ENCODE measurements at places on chromosomes 4 and X.

- DNase-seq, result no peak
Observed at GRCh38 chr4:89619206-89619962, 217.6 kb downstream of the SNCA start.

DNA sequence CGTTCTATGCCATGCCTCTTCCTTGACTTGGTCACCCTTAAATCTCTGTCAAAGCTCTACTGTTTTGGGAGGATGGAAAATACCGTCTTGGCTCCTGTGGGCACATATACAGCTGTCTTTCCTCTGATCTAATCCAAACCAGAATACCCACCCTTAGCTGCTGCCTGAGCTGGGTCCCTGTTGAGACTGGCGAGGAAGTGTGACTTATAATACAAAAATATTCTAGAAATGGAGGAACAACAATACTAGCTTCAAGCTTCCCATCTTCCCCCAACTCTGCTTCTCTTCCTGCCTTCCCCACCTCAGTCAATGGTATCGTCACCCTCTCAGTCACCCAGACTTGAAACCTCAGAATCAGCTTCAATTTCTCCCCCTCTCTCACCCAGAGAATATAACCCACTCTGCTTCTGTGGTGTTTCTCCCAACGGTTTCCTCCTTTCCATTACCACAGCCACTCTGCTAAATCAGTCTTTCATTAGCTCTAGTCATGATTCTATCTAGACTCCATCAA, 599 bp upstream of the IL2RG start:
- no peak for DNase-seq

DNA sequence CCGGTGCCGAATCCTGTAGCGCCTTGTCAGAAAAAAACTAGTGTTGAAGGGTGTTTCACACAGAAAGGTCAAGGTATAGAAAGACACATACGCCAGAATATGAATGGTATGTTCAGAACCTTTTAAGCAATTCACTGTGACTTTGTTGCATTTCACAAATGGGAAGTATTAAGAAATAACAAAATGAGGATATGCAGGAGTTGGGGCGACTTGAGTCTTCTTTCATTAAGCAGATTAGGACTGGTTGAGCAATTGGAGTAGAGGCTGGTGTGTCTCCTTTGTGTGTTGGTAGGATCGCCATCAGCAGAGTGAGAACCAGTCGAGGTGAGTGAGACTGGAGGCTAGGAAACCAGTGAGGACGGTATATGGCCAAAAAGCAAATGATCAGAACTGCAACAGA, 1454.5 kb upstream of the TENM3 start:
- no peak for DNase-seq

- DNase-seq, result no peak
Observed at GRCh38 chr4:47721892-47722575, 115.8 kb downstream of the CORIN start.

- DNase-seq, result no peak
Observed at GRCh38 chr4:8653326-8654000, 60.9 kb downstream of the CPZ start.

DNA sequence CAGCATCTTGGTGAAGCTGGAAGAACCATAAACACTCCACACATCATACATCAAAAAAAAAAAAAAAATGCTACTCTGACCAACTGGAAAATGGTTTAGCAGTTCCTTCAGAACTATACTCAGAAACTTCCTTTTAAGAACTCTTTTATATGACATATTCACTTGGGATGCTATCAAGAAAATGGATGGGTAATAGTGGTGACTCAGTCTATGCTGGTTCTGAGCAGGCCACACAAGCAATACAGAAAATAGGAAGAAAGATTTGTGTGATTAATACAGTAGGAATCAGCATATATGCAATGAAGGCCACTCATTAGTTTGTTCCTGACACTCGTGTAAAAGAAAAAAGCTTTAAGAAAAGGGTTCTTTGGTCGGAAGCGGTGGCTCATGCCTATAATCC, 123.5 kb upstream of the FAT4 start:
- no peak for DNase-seq

GRCh38 chrX:102832661-102833060, 104.4 kb upstream of the RAB40AL start:
- DNase-seq, result no peak

- no peak for DNase-seq
Observed at GRCh38 chr4:175290401-175290800, 372.2 kb downstream of the ADAM29 start.

DNA sequence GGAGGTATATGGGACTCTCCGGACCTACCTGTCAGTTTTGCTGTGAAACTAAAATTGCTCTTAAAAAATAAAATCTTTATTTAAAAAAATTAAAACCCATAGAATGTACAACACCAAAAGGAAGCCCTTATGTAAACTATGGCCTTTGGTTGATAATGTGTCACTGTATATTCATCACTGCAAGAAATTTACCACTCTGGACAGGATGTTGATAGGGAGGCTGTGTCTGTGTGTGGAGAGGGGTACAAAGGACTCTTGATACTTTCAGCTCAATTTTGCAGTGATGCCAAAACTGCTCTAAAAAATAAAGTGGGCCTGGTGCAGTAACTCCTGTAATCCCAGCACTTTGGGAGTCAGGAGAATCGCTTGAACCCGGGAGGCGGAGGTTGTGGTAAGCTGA, 2.9 kb upstream of the ZMYM3 start:
- DNase-seq, result no peak

- no peak for DNase-seq
Observed at GRCh38 chrX:55778322-55778721, 60.8 kb downstream of the RRAGB start.

DNA sequence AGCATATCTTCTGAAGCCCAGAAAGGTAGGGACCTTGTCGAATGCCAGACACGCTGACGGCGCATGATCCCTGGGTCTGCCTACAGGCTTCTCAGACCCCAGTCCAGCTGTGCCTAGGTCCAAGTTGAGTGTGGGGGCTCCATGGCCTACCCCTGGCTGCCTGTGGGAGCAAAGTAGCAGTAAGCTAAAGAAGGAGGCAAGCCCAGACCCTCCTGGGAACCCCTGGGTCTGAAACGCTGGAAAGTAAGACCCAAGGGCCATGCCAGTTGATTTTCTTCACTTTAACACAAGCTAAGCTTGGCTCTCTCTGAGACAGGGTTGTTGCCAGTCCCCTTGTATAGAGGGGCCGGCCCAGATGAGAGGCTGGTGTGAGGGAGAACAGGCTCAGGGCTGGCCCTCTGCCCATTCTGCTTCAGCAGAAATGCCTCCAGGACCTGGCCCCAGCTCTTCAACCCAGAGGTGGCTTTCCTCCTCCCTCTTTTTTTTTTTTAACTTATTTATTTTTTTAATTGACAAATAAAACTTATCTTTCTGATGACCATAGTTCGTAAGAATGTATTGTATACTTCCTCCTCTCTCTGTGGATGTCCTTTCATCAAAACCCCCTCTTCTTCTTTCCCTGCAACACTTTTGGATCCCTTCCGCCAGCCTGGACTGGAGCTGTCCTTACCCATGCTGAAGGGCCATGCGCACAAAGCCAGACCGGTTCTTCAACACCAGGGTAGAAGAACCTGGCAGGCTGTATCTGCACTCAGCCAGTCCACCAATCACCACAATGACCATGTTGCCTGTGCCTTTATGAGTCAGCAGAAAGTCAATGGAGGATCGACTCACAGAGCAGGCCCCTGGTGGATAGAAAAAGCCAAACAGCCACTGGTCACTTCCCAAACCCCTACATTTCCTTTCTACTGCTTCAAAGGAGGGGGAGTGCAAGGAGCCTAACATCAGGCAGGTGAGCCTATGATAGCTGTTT, 7.1 kb downstream of the AWAT2 start:
- no peak for DNase-seq

DNA sequence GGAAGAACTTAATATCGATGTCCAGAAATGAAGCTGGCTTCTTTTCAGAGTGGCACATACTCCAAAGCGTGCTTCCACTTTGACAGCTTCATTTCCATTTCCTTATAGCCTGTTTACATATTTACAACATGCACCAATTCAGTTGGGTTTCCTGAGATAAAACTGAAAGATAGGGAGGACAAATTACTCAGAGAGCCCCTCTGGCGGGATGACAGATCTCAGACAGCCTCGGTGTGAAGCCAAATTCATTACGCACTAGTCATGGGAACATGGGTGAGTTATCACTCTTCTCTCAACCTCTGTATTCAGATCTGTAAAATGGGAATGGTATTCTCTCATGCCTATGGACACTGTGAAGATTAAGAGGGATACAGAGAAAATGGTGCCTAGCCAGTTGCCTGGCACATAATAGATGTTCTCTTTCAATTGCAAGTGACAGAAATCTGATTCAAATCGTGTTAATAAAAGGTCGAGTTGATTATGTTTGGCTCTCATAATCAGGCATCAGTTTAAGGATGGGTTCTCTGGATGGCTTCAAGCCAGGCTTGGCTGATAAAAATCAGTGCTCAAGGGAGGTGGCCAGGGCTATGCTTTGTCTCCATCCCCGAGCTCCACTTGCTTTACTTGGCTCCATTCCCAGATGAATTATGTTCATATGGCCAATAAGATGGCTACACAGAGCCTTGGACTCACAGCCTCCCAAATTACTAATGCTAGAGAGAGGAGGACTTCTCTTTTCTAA, 132.2 kb upstream of the C1QTNF7 start:
- DNase-seq, result no peak

GRCh38 chrX:120287513-120288112, 23.6 kb downstream of the TMEM255A start:
- no peak for DNase-seq

GRCh38 chr4:5575941-5576340, 132.4 kb downstream of the EVC2 start:
- DNase-seq, result no peak

GRCh38 chrX:21374994-21375707, 933 bp downstream of the CNKSR2 start:
- peak; percentile 1 for DNase-seq

- DNase-seq, result no peak
Observed at GRCh38 chr4:99117876-99118693, 26.0 kb downstream of the ADH4 start.

- no peak for DNase-seq
Observed at GRCh38 chr4:172554588-172554987, 614.0 kb upstream of the GALNT7 start.

GRCh38 chr4:81604683-81605218, 133.0 kb upstream of the RASGEF1B start:
- no peak for DNase-seq

DNA sequence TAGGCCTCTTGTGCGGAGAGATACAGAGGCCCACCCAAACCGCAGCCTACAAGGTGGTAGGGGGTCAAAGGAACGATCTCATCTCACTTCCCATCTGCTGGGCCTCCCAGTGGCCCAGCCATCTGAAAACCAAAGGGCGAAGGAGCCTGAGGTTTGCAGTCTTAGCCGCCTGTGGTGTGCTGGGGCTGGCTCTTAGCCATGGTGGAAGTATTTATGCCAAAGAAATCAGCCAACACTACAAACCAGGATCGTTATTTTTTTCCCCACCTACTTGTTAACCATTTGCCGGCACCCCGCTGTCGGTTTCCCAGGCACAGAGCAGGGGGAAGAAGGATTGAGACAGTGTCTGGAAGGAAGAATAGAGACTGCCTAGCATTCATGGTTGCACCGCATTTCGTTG, 30.9 kb upstream of the CDKL5 start:
- DNase-seq, result no peak

- no peak for DNase-seq
Observed at GRCh38 chrX:96579252-96579651, 105.4 kb upstream of the DIAPH2 start.

- no peak for DNase-seq
Observed at GRCh38 chrX:2434270-2435163, 66.3 kb downstream of the DHRSX start.

DNA sequence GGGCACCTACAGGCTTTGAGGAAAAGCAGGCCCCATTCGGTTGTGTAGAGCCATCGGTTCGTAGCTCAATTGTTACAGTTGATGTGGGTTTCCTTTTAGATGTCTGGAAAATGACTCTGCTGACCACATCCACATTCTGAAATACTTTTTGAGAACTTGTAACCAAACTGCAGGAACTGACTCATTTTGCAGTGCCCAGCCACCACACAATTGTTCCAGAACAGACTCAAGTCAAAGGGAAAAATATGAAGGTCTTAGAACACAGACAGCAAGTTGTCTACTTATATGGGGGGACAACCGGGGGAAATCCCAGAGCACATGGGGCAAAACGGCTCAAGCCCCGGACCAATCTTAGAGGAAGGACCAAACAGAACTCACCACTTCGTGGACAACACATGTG, 557.6 kb upstream of the DIPK2B start:
- peak; percentile 6 for DNase-seq

DNA sequence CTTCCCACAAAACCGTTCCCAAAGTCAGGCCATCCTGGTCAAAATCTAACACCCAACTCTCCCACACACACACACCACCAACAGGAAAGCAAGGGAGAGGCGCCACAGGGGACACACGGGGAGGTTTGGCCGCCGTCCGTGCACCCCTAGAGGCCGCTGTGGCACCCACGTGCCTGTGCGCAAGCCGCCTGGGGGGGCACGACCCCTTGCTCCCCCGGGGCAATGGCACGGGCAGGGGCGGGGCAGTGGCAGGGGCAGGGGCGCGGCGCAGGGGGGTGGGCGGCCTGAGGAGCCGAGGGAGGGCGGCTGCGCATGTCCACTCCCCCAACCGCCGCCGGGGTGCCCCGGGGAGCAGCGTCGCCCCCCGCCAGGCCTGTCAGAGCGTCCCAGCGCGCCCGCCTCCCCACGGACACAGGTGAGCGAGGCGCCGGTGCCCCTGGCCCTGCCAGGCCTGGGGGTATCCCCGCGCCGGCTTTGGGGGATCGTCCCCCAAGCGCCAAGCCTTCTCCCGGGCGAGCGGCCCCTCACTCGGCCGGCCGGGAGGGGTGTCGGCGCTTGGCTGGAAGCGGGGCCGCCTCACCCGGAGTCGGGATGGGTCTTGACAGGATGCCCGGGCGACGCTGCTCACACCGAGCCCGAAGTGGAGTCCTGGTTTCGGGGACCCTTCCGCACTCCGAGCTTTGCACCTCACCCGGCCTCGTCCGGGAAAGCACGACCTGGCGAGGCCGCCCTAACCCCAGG, at the start of gene ERAS:
TSS of gene ERAS (plus strand) at position 379 of the 741 bp plus-strand sequence. CDS start 2,611 bp downstream, outside the sequence.
- DNase-seq, result no peak

GRCh38 chr4:73620115-73620792, at the start of gene RASSF6:
Gene RASSF6, minus strand, starts transcription at chr4:73620436. Its CDS starts 8,641 bp downstream, at chr4:73611795.
- no peak for DNase-seq

Data from stimulated activated CD4-positive, alpha-beta T cell treated with anti-CD3 and anti-CD28 coated beads, Interleukin-15, amount 100 ng/mL, for 1 hour (primary cell).